Dermis microvascular lymphatic vessel endothelial cell (primary cell): ENCODE measurements at places on chromosomes 5 and 9.
A peak's percentile ranks its signal among the peaks of the same experiment; 100 is the strongest.

DNA sequence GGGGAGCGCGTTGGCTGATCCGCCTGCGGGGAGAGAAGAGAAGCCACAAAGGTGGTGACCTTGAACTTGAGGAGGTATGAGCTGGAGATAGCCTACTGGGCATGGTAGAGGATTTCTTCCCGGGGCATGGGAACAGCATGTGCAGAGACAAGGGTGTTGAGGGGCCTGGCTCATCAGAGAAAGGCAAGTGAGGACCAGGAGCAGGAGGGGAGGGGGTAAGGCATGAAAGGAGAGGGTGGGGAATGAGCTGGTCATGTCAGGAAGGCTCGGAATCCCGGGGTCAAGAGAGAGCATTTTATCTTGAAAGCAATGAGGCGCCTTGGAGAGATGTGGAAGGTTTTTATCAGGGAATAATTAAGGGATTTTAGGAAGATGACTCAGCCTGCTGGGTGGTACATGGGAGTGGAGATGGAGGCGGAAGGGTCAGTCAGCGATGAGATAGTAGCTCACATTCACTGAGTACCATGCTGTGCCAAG, 121.1 kb downstream of the LHX2 start:
- DNase-seq: peak; percentile 53

- peak; percentile 66 for DNase-seq
Observed at GRCh38 chr9:21995666-21996398, 1.2 kb downstream of the CDKN2B-AS1 start.

DNA sequence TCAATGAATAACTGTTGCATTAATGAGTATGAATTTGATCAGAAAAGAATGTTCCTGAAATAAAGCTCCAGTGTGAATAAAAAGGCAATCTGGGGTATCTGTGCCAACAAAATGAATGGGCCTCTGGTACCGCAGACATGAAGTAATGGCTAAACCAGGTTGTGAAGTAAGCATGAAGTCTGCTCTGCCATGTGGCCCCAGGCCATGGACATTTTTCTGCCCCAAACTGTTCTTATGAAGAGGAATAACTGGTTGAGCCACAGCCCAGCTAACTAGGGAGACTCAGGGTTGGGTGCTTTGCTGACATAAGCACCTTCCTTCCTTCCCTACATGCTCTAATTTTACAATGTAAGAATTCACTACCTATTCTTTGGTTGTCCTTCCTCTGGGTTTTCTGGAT, 147.4 kb upstream of the LRRTM2 start:
- no peak for DNase-seq

DNA sequence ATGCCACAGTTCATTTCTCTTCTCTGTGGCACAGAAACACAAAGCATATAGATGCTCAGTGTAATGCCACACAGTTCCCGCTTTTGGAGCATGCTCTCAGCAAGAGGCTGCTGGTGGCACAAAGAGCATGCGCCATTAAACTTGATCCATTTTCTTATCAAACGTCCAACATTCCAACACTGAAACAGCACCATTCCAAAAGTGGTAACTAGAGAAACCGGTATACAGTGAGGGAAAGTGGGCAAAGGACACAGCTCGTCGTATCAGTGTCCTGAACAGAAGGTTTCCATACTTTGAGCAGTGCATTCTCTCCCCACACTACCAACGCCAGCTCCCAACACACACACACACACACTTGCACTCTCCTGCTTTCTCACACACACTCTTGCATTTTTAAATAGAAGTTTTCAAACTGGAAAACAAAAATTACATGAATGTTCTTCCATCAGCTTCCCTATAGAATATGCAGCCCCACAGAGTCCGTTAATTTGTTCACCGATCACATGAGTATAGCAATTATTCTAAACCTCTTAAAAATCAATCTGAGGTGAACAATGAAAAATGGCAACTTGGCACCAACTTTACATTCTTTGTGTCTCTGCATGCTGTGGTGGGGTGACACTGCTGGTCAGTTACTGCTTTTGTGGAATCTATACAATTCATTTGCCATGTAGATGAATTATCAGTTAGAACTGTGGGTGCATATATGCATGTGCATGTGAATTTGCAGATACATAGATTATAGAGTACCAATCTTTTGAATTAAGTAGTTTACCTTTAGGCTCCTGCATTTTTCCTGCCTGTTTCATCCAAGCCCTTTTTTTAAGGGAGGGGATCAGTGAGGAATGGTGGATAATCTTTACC, 5.7 kb downstream of the NFIB start:
- no peak for DNase-seq

DNA sequence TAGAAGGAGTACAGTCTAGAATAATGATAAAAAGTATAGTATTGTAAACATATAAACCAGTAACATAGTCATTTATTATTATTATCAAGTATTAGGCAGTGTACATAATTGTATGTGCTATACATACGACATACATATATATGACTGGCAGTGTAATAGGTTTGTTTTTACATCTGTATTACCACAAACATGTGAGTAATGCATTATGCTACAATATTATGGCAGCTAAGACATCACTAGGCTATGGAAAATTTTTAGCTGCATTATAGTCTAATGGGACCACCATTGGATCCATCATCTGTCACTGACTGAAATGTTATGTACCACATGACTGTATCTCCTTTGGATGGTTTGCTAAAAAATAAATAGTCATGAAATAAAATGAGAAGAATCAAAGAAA, 530.0 kb downstream of the PRR16 start:
- DNase-seq: no peak

DNA sequence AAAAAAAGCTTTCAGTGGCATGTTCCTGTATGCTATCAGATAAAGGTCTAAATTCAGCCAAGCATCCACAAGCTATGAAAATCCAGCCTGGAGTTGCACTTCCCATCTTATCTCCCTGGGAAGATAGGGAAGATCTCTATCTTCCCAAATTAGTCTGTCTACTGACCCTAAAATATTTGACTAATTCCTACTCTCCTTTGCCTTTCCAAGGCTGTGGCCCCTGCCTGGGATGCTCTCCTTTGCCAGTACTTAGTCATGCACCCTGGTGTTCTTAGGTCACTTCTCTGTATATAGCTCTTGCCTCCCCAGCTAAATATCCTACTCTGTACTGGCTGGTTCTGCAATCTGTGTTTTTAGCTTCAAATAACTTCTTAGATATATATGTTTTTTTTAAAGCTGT, 44.0 kb upstream of the PLPP1 start:
- no peak for DNase-seq

- DNase-seq: peak; percentile 33
Observed at GRCh38 chr5:15717001-15717400, 217.0 kb downstream of the FBXL7 start.

DNA sequence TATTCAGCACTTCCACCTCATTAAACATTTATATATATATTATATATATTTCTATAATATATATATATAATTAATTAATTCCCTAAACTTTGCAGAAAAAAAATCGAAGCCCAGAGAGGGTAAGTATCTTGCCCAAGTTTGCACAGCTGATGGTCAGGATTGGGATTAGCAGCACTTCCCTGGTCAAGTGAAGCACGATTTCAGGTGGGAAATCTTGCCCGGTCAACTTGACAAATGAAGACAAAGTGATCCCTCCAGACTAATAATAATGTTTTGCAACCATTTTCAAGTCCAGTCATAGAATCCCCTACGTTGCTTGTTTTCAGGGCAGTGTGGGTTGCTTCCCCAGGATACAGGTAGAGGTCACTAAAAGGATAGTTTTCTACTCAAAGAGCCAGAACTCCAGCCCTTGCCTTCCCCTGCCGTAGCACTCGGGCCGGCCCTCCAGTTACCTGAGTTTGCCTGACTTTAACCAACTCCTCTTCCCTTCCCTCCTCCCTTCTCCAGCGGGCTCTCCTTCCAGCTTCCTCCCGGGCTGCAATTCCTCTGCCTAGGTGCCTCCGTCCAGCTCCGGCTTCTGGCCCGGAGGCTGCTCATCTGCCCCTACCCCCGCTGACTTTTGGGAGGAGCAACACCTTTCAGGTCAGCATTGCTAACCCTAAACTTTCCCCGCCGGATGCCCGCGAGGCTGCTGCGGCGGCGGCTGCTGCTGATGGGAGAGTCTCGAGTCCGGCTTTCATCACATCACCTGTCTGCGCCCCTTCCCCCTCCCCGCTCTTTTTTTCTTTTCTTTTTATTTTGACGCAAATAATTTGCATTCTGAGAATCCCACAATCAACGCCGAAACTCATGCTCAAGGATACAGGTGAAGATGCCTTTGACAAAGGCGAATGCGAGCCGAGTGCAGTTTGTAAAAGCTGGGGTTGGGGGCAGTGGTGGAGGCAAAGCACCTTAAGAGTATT, 930 bp downstream of the PRLR start:
- no peak for DNase-seq

DNA sequence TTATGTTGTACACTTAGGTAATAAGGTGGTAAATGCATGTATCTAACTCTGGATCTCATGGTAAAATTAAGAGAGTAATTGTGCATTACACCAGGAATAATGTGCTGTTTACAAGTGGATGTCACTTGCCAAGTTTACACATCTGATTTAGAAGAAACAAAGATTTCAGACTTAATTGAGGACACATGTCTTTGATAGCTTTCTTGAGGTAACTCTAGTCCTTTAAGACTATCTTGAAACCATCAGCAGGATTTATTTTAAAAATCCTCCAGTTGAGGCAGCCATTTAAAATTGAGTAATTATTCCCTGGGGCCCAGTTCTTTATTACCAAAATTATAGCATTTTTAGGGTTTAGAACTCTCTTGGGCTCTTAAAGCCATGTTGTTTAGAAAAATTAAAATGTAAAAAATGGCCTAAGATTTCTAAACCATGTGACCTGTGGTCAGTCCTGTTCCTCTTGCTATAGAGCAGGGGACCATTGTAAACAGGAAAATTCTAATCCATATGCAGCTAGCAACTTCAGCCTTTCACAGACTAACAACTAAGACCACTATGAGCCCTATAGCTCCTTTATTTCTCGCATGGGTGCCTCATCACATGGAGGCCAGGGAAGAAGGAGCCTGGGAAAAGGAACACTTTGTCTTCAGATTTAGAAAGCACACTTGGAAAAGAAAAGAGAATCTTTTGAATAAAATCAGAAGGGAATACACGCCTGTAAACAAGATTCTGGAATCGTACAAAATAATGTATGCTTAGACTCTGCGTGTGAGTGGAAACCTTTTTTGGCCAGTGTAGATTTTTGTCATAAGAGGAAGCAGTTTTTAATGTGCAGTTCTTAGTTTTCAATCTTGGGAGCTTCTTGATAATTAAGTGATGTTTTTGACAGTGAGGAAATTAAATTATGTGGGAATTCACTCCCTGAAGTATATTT, 71.2 kb downstream of the ZSWIM6 start:
- no peak for DNase-seq

- no peak for DNase-seq
Observed at GRCh38 chr5:160567031-160567705, 145.5 kb downstream of the PTTG1 start.

- no peak for DNase-seq
Observed at GRCh38 chr5:60961685-60962084, 16.7 kb downstream of the NDUFAF2 start.

DNA sequence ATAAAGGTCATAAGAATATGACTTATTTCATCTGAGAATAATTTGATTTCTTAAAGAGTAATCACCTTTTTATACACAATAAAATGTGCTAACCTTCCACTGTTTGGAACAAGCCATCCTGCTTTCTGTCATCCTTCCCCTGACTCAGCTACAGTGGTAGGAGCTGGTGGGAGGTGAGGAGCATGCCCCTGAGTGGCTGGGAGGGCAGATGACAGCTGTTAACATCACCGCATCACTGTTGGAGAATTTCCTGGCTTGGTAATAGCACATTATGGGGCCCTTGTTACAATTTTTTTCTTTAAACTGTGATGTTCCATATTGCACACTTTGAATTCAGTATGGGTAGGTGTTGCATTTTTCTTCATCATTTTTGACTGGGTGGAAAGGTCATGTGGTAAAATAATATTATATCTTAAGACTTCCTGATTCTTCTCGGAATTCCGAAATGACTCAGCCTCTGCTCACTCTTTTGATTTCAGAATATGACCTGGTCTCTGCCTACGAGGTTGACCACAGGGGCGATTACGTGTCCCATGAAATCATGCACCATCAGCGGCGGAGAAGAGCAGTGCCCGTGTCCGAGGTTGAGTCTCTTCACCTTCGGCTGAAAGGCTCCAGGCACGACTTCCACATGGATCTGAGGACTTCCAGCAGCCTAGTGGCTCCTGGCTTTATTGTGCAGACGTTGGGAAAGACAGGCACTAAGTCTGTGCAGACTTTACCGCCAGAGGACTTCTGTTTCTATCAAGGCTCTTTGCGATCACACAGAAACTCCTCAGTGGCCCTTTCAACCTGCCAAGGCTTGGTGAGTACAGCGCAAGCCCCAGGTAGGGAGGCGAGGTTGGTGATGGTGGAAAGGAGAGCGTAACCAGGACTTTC, 5.8 kb downstream of the ADAMTS16 start:
- DNase-seq: no peak

GRCh38 chr5:87339986-87340385, 72.3 kb downstream of the RASA1 start:
- no peak for DNase-seq
